ENCODE measurements at places on chromosomes 3 and 15.

- no peak for DNase-seq
Measured at GRCh38 chr3:140085001-140085400, 150.0 kb downstream of the CLSTN2 start.

GRCh38 chr3:97871186-97871585 lies 49.4 kb downstream of the CRYBG3 start:
- DNase-seq, result no peak

GRCh38 chr15:29518442-29518841 lies 248.8 kb upstream of the NSMCE3 start:
- DNase-seq, result no peak

DNA sequence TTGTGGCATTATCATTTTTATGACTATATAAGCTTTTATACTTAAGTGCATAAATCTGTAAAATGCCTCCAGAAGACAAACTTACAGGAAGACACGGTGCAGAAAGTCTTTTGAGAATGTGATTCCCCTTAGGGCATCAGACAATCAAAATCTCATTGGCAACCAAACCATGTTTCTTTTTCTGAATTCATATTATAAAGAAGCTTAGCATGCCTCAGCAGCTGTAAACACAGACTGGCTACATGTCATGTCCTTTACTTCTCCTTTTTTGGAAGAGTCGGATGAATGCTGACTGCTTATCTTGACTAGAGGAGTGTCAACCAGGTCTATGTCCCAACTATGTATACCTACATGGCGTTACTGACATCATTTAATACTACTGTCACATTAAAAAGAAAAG lies 150.1 kb downstream of the PLD1 start:
- DNase-seq, result no peak

DNA sequence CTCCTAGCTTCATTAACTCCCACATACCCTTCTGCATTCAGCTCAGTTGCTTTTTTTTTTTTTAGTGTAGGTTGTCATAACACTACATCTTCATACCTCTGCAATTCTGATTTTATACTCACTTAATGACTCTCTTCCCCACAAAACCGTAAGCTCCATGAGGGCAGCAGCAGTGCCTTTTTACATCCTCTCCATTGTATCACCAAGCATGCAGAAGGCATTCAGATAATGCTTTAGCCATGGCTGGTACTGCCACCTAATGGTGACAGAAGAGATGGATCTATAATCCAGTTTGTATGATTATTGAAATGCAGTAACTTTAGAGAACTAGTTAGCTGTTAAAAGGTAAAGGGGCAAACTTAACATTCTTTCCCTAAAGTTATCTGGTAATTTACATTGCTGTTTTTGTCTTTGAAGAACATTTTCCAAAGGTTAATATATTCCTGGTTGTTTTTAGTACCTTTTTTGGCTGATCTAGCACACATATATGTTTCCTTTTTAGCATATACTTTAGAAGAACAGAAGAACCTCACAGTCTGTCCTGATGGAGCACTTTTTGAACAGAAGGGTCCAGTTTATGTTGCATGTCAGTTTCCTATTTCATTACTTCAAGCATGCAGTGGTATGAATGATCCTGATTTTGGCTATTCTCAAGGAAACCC lies 36.8 kb downstream of the ATP1B3 start:
- DNase-seq, result no peak

DNA sequence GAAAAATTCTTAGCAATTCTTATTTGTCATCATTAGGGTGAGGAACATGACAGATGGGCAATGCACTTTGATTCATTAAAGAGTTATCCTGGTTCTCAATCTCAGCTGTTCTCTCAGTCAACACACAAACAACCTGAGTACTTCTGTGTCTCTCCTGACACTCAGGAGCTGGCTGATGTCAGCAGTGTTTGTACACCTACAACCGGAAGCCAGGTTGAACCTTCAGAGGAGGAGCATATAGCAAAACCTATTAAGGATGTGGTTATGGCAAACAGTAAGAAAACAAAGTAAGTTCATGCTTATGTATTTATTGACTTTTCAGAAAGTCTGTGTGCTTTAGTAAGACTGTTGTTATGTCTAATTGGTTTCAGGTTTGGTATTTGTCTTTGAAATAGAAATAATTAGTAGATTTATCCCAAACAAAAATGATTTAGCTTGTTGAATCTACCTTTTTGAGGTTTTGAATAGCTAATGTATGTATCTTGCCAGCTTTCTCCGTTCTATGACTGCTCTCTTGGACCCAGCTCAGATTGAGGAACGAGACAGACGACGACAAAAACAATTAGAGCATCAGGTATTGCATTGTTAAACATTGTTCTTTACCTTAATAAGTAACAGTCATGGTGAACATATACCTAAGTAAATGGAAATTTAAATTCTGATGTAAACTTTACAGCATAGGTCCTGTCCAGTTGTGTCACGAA lies 36.6 kb downstream of the CCDC66 start:
- no peak for DNase-seq

GRCh38 chr3:183244219-183244618 lies 8.8 kb upstream of the B3GNT5 start:
- no peak for DNase-seq

- no peak for DNase-seq
Measured at GRCh38 chr3:38150780-38151528, 12.5 kb downstream of the MYD88 start.

GRCh38 chr3:74268753-74269152 lies 345.7 kb downstream of the CNTN3 start:
- no peak for DNase-seq

DNA sequence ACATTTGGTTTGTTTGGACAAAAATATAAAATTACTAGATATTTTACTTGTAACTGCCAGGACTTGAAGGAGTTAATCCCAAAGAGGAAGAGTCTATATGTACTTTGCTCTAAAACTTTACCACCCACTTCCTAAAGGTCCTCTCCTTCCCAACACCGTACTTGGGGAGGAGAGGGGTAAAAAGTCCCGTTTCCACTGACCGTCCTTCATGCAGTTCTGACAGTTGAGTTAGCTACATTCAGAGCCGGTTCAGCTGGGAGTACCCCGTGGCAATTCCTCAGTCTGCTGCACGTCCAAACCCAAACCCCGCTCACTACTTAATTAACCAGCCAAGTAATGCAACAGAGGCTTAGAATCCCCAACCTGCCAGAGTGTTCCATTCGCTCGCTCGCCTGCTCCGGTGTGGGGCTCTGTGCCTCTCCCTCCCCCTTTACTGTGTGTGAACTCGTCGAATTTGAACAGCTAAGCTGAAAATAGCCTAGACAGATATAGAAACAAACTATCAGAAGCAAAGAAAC lies 519.7 kb downstream of the FOXP1 start:
- DNase-seq, result no peak

GRCh38 chr3:193788189-193788991 lies 195.4 kb downstream of the OPA1 start:
- DNase-seq, result no peak

- DNase-seq, result no peak
Measured at GRCh38 chr3:150754896-150755295, 8.1 kb downstream of the SIAH2 start.

DNA sequence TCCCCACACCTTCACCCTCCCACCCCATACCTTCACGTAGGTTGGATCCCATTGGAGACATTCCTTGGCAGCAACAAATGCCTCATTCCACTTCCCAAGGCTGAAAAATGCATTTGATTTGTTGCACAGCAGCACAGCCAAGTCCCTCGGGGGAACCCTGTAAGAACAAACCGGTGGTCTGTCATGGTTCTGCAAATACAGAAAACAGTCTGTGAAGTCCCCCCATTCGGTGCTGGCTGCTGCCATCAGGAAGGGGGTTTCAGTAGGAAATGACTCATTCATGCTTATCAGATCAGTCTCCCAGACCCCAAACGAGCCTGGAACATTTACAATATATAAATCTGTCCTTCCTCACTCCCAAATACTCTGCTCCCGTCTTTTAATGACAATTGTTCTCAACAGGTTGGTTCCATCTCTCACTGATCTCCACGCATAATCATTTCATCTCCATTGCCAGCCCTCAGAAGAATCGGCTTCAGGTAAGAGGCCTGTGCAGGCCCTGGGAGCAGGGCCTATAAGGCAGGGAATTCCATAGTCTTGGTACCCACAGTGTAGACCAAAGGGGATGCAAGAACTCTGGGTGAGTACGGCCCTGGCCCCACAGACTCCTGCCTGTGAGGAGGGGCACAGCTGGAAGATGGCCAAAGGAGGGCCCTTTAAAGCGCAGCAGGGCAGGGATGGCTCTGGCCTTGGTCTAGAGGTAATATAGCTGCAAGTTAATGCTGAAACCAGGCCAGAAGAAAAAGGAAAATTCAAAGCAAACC lies 41.6 kb downstream of the TRANK1 start:
- DNase-seq, result no peak

GRCh38 chr3:28727307-28727706 lies 378.7 kb upstream of the AZI2 start:
- DNase-seq, result no peak

DNA sequence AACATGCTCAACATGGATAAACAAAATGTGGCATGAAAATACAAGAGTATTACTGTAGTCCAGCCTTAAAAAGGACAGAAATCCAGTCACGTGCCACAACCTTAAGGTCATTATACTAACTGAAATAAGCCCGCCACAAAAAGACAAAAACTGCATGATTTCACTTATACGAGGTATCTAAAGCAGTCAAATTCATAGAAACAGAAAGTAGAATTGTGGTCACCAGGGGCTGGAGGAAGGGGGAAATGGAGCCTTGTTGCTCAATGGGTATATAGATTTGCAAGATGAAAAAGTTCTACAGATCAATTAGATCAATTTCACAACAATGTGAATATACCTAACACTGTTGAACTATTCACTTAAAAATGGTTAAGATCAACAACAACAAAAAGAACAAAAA lies 7.4 kb downstream of the GLB1 start:
- DNase-seq, result no peak

DNA sequence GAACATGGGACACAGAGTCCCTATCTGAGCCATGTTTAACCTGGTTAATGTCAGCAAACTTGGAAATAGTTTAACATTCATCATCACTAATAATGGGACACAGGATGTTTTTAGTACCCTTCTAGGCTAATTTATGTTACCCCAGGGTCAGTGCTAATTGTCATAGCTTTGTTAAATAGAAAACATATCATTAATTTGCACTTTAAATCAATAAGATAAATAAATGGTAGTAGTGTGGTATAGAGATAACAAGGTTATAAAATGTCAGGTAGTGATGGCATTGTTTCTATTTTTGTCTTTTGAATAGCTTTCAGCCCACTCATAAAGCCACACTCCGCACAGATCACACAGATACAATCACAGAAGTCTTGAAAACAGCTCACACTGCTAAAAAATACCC lies 534.9 kb downstream of the MECOM start:
- no peak for DNase-seq

GRCh38 chr15:31372635-31373091 lies 46.0 kb downstream of the KLF13 start:
- DNase-seq, result no peak

DNA sequence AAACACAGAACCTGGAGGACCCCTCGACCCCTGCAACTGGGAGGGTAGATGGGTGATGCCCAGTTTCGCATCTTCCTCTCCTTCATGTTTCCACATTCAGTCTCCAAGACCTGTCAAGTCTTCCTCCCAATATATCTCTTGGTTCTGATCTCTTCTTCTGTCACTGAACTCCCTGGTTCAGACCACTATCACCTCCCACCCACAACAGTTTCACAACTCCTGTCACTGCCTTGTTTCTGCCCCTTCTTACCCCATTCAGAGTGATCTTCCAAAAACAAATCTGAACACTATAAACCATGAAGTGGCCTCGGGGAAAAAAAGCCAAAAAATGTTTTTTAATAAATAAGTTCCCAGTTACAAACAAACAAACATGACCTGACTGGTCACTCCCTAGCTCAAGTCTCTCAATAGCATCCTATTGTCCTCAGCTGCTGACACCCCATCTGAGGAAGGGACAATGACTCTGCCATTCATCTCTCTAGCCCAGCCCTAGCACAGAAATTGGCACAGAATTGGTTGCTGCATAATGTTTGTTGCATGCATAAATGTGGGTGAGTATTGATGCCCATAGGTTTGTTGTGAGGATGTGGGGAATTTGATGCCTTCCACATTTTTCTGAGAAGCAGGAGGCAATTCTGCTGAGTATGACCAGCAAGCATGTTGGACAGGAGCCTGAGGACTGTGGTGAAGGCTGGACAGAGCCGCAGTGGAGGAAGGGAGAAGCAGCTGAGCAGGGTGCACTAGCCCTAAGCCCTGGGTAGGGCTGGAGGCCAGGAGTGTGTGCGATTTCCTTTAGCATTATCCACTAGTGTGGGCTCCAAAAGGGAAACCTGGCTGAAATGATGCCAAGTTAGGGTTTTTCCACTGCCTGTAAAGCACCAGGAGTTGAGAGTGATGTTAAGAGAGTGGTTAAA lies 12.2 kb upstream of the XYLB start:
- no peak for DNase-seq

- DNase-seq, result no peak
Measured at GRCh38 chr3:184620475-184621119, 59.0 kb downstream of the EPHB3 start.

- no peak for DNase-seq
Measured at GRCh38 chr3:100044369-100044768, 69.9 kb downstream of the FILIP1L start.

GRCh38 chr3:43372007-43372740 lies 85.8 kb downstream of the SNRK start:
- DNase-seq, result no peak

- no peak for DNase-seq
Measured at GRCh38 chr15:58419803-58420524, 11.8 kb upstream of the LIPC start.

DNA sequence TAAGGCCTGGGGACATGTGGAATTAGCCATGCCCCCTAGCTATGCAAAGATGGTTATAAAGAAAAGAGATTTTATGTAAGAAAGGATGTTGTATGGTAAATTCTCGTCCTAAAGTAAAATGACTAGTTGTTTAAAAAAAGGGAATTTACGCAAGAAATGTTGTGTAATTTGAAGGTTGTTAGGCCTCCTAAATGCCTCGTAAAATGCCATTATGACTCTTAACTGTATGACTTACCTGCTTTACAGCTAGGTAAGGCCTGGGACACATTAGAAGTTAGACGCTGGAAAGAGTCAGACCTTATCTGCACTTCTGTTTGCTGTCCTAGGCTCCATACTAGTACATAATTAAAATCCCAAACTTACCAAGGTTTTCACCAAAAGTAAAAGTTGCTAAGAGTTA lies 17.5 kb upstream of the HHATL start:
- DNase-seq, result no peak

GRCh38 chr3:177126015-177126773 lies 71.1 kb downstream of the TBL1XR1 start:
- DNase-seq, result no peak

DNA sequence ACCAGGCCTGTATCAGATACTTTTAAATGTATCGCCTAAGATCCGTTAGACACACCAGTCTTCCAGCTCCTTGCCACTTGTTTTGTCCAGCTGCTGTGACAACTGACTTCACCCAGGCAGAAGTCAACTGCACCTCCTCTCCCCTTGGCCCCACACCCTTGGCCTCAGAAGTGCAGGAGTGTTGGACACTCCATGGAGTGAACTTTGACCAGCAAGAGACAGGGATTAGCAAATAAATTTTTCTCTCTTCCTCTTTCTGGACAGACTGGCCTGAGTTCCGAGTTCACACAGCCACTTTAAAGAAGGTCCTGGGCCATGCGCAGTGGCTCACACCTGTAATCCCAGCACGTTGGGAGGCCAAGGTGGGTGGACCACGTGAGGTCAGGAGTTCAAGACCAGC lies 2.9 kb upstream of the CLN6 start:
- DNase-seq, result no peak

All from NCI-H2081 treated with DMSO at 0.1 percent for 48 hours (cell line).